RWPE1 (cell line): ENCODE measurements at places on chromosomes 2 and 18.

DNA sequence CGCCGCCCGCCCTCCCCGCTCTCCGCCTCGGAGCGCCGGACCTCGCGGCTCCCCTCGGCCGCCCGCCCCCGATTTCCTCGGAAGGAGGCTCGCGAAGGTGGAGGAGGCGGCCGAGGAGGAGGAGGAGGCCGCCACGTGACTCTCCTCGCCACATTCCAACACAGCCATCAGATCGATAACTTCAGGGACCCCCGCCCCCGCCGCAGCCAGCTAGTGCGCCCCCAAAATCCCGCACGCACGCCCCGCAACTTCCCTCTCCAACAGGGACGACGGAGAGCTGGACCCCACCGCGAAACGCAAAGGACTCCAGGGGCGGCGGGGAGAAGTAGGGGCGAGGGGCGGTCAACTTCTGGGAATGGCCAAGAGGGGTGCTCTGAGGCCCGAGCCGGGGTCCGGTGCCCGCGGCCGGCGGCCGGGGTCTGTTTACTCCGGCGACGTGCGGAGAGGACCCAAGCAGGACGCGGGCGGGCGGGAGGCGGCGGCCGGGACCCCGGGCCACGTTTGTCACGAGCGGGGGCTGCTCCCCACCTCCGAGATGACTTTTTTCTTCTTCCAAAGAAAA, 2.0 kb downstream of the ZNF521 start:
- DNase-seq: no peak

DNA sequence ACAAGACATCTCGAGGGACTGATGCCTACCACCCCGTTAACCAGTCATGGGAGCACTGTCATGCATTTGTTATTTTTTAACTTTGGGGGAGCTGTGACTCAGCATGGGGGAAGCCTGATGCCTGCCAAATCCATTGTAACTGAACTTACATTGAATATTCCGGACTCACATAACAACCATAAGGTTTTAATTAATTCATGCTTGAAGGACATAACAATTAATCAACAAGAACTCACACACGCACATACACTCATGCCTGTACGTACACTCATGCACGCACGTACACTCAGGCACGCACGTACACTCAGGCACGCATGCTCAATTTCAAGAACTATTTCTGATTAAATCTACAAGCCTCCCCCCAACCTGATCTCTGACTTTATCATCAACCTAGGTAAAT, 1639.1 kb downstream of the SUCLG1 start:
- DNase-seq: no peak

GRCh38 chr2:96175951-96176350, 30.7 kb upstream of the DUSP2 start:
- DNase-seq: no peak

DNA sequence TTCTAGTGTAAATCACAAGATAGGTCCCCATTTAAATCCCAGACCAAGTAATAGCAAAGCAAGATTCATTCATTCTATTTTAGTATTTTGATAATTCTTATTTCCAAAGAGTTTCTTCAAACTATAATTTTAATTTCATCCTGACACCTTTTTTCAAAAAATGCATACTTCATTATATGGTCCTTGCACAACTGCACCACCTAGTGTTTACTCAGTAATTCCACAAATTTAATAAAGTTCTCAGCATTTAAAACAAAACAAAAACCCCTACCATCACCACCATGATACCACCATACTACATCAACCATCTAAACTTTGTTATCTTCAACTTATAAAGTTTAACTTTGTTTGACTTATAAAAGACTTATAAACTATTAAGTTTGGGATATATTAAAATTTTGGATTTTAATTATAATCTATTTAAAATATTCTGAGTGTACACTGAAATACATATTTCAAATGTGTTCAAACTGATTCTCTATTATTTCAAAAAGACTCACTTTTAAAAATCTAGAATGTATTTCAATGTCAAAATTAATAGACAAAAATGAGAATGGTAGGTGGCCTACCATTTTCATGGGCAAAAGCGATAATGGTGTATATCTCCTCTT, 44.2 kb downstream of the WDPCP start:
- DNase-seq: peak; percentile 34

DNA sequence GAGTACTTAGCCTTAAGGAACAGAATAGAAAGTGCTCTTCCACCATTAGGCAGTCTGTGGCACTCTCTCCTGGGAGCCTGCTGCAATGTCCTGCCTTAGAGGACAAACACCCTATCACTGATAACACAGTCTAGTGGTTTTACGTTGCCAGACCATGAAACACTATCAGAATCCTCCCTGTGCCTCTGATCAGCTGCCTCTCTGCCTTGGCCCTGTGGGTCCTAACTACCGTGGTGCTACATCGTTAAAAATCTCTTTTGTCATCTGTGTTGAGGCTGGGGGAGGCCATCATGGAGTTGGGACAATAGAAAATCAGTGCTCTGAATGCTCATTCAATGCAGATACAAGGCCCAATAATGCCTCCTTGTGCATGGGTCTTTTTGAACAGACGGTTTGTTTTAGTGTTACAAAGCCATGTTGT, 11.9 kb upstream of the APCDD1 start:
- DNase-seq: no peak

DNA sequence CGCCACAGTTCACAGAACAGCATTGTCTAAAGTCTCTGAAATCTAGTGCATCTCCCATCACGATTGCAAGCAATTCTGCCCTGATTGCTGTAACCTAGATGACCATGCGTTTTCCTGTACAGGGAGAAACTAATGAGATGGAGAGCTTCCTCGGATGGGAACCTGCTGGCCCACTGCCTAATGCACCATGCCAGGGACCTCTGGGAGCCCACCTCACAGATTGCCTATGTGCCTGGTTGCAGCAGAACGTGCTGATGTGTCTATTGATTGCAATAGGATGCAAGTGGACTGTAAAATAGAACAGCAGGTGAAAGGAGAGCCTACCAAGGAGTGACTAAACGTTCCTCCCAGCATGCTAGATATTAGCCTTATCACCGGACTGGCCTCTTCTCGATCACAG, 141.0 kb upstream of the RAB12 start:
- no peak for DNase-seq

GRCh38 chr2:10303694-10304378, 1.1 kb downstream of the HPCAL1 start:
- peak; percentile 42 for DNase-seq

GRCh38 chr18:36131692-36132483, 2.2 kb downstream of the ELP2 start:
- DNase-seq: no peak

DNA sequence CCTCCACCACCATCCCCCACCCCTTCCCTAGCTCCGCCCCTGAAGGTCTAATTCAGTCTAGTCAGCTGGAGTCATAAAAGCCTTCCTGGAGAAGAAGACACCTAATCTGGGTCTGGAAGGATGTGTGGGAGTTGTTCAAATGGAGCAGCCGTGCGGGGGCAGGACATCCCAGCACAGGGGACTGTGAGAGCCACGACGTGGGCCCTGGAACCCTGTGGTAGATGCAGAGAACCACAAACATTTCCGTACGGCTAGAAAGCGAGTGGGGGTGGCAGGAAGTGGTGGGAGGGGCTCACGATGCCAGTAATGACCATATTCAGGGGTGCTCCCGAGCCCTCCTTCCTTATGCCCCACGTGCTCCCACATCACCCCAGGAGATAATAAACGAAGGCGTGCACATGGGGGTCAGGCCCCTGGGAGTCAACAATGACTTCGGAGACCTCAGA, 20.9 kb upstream of the COL6A3 start:
- DNase-seq: no peak

- no peak for DNase-seq
Observed at GRCh38 chr18:64116571-64117175, 32.2 kb downstream of the LINC00305 start.

DNA sequence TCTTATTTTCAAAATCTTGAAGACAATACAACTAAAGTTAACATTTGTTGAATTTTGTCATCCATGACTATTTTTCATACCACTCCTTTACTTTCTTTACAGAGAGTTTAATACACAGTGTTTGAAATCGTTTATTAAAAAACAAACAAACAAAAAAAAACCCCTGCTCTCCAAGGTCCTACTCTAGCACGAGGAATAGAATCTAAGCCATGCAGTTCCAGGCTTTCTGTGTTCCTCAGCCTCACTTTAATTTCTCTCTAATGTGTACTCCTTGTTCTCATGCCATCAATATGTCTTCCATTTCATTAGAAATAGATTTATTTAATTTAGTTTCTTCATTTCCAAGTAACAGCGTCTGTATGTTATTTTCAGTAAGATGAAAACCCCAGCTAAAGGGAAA, 381.2 kb upstream of the MC4R start:
- DNase-seq: no peak

DNA sequence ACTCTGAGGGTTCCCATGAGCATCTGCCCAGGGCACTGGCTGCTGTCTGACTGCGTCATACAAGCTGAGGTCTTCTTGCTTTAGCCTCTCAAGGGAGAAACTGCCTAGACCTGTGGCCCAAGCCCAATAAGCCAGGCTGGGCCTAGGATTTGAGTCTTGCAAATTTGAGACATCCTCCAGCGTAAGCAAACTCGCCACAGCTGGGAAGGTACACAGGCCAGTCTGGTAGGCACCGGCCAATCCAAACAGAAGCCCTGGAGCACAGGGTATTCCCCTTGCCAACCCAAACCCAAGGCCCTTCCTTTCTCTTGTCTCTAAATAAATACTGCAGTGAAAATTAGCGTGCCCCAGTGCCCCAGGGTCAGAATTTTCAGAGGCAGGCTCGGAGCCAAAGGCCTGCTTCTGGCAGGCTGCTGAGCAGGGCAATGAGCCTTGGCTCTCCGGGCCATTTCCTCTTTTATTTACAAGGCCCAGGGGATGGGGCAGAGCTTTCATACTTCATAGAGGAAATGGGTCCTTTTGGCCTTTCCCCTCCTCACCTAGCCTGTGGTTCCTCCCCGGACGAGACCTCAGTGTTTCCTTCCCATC, 33.3 kb downstream of the POLR1A start:
- no peak for DNase-seq

DNA sequence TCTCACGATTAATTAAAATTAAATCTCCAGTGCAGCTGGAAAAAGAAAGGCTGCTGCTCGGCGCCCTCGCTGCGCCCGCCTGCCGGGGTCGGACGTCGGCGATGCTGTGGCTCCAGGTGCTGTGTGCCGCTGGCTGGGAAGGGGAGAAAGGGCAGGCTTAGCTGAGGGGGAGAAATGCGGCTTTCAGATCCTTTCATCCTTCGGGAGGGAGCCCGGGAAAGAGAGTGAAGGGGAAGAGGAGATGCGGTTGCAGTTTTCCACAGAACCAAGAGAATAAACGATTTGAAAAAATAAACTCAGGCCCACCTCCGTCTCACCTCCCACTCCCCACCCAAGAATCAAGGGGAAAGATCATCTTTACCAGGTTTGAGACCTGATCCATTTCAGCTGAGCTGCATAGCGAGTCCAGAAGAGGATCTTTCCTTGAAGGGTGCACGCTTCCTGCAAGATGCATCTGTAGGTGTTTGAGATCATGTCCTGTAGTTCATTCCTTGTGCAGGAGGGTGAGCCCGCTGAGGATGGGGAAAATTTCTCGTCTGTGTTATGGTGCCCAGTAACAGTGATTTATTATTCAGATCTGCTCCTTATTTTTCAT, 495 bp downstream of the TMEM169 start:
- DNase-seq: peak; percentile 16

DNA sequence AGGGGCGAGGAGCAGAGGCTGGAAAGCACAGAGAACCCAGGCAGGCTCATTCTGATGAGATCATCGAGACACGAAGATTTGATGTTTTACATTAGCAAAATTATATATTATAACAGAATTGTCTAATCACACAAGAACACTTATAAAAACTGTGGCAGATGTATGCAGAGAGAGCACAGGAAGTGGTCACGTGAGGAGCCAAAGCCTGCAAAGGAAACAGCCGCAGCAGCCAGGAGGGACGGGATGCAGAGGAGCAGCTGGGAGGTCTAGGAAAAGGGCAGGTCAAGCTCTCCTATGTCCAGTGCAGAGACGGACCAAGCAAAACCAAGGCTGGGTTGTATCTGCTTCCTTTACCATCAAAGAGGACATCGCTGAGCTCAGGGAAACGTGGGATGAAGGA, 355.1 kb upstream of the MYT1L start:
- DNase-seq: no peak

DNA sequence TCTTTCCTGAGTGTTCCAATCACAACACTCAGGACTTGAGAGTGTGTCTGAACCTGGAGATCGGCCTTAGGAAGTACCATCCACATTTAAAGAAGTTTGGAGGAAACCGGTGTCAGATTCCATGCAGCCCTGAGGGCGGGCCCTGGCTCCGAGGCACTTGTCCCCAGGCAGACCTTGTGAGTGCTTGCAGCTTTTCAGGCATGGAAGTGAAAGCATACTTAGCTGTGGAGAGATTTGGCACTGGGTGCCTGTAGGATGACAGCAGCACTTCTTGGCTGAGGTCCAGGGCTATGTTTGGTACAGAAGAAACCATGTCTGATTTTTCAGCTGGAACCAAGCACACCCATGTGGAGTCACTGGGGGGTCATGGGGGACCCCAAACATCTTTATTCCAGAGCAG, 230.8 kb downstream of the SEPTIN10 start:
- peak; percentile 20 for DNase-seq

- DNase-seq: peak; percentile 34
Observed at GRCh38 chr2:70946832-70947442, 11.2 kb downstream of the ATP6V1B1 start.

GRCh38 chr2:177896587-177896986, 176.0 kb downstream of the PDE11A start:
- no peak for DNase-seq

- DNase-seq: no peak
Observed at GRCh38 chr2:191598296-191598695, 79.6 kb upstream of the NABP1 start.

DNA sequence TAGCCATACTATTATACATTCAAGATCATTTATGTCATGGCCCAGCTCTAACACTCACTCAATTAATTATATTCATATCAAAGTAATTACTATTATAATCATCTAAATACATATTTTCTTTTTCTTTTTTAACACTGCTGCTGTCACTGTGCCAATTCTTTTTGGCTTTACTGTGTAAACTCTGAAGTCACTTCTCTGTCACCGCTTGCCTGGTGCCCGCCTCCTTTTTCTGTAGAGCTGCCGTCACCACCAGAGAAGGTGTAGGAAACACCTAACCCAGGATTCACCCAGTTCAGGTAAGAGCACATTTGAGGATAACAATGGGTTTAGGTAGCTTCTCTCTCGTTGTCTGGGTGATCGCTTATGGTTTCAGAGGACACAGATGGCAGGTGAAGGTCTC, 93.3 kb downstream of the AOX1 start:
- DNase-seq: no peak

- no peak for DNase-seq
Observed at GRCh38 chr2:238895891-238896600, 48.2 kb downstream of the TWIST2 start.

- DNase-seq: no peak
Observed at GRCh38 chr18:33505297-33505696, 64.8 kb upstream of the CCDC178 start.

GRCh38 chr2:97781981-97782380, 68.6 kb downstream of the ZAP70 start:
- no peak for DNase-seq

DNA sequence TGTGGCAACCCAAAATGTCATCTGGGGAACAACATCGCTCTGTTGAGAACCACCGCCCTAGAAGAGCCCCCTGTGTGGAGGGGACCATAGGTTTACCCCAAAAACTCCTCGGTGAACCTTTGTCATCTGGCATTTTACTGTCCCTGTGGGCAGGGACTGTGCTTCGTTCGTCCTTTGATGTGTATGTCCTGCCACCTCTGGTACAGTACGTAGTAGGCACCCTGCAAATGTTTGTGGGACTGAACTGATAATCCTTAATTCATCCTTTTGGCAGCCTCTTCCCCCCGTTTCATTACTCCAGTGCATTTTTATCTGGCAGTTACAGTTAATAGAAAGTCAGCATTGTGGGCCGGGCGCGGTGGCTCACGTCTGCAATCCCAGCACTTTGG, 728 bp downstream of the NAPG start:
- no peak for DNase-seq
